ENCODE measurements at places on chromosomes 6 and 20.

DNA sequence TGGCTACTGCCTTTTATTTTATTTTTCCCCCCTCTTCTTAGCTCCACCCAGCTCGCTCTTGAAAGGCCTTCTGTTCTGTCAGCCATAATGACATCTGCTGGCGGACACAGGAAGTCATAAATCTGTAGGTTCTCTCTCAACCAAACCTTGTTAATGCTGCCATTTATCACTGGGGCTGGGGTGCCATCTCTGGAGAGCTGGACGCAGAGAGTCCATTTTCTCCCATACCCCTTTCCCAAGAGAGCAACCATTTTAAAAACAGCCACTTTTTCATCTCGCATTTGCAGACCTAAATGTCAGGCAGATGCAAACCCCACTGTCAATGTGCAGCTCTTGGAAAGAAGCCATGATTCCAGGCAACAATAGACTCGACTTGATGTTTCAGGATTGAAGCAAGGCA, 13.0 kb upstream of the TSHZ2 start:
- DNase-seq = no peak

- no peak for DNase-seq
Measured at GRCh38 chr6:15264412-15264811, 18.5 kb downstream of the JARID2 start.

DNA sequence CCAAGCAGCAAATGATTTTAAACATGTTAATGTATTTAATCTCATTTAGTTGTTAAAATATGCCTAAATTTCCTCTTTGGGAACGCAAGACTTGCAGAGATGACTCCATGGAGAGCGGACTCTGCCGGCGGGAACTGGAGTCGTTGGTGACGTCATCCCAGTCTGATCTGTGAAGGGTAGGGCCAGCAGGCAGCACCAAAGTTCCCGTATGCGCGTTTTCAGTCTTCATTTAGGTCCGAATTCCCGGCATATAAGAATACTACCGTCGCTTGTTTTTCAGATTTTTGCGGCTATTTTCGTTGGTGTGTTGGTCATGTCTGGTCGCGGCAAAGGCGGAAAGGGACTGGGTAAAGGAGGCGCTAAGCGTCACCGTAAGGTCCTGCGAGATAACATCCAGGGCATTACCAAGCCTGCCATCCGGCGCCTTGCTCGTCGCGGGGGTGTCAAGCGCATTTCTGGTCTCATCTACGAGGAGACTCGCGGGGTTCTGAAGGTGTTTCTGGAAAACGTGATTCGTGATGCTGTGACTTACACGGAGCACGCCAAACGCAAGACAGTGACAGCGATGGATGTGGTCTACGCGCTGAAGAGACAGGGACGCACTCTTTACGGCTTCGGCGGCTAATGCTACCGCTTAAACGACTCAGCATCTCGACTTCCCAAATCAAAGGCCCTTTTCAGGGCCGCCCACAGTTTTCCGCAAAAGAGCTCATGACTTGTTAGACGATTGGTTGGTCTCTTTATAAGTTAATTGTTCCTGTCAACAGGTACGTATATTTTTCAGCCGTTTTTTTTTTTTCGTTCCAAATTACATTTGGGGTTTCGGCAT, 117.3 kb downstream of the HFE start:
- DNase-seq = peak; percentile 96

GRCh38 chr6:16972535-16972934, 129.3 kb upstream of the STMND1 start:
- DNase-seq = no peak

DNA sequence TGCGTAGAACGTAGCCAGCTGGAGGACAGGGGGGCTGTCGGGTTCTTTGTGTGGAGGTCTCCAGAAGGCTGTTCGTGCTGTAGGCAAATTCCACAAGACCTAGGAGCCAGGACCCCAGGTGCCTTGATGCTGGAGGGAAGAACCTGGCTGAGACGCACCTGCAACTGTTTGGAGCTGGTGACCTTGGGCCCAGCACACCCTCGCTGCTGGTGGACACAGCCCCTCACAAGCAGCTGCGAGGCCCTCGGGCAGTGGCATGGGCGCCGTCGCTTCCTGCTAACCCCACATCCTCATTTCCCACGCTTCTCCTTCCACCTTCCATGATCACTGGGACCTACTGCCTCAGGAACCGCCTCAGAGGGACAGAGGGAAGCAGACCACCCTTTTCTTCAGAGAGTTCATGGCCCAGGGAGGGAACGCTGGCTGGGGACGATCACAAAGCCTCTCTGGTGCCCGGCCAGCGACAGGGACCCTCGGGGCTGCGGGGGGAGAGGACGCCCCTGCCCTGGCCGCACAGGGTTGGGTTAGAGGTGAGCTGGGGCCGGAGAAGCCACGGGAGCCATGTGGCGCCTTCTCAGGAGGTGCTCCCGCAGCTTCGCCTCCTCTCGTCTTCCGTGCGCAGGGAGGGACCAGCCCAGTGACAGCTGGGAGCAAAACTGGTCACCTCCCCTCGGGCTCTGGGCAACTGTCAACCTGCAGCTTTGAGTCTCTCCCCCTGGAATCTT, 18.4 kb downstream of the DLL1 start:
- DNase-seq = no peak

DNA sequence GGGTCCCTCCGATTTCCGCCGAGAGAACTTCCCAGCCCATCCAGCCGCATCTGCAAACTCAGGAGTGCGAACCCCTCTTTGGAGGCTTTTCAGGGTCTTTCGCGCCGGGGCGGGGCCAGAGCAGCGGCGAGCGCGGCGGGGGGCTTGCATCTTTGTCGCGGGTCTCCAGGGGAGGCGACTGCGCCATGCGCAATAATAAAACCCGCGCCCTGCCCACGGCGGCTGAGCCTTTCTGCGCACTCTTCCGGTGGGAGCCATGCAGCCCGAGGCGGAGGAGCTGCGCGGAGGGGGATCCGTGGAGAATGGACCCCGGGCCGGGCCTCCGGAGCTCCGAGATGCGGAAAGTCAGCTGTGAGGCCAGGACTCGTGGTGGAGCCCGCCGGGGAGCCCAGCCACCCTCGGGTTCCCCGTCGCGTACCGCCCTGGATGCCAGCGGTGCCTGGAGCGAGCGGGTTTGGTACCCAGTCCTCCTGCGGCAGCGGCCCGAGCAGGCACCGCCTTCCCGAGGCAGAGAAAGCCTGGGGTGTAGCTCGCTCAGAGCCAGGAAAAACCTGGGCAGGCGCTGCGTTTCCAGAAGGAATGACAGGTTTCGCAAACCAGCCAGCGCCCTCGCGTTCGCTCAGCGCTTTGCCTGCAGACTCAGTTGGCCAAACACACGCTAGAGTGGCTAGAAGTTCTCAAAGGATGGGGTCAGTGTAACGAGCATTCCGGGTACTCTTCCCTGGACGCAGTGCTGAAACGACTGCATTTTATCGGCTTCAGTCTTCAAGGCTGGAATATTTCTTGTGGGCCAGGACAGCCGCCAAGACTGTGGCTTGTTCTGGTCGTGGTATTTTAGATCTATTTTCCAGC, 1.2 kb downstream of the AKAP12 start:
- no peak for DNase-seq

GRCh38 chr6:1263850-1264377, 48.0 kb upstream of the FOXQ1 start:
- DNase-seq = no peak

- no peak for DNase-seq
Measured at GRCh38 chr6:34093854-34094430, 51.9 kb downstream of the GRM4 start.

GRCh38 chr6:134795691-134796090, 154.2 kb downstream of the ALDH8A1 start:
- no peak for DNase-seq

- DNase-seq = no peak
Measured at GRCh38 chr6:127483399-127484055, 24.3 kb upstream of the KIAA0408 start.

- no peak for DNase-seq
Measured at GRCh38 chr6:145277358-145278086, 457.8 kb downstream of the EPM2A start.

DNA sequence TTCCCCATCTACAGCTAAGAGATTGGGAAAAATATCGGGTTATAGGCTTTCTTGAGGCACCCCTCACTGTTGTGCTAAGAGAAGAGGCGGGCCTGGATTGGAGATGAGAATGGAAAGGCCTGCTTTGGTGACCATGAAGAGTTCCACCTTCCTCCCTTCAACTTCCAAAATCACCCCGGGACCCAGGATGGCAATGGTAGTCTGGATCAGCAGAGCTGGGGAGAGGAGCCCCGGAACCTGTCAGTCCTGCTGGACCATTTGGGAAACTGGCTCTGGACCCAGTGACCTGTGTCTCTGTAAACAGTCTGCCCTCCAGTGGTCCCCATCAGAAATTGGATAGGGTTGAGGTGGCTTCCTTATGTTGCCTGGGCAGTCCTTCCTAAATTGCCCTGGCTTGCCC, 1085.6 kb downstream of the KHDRBS2 start:
- DNase-seq = no peak

DNA sequence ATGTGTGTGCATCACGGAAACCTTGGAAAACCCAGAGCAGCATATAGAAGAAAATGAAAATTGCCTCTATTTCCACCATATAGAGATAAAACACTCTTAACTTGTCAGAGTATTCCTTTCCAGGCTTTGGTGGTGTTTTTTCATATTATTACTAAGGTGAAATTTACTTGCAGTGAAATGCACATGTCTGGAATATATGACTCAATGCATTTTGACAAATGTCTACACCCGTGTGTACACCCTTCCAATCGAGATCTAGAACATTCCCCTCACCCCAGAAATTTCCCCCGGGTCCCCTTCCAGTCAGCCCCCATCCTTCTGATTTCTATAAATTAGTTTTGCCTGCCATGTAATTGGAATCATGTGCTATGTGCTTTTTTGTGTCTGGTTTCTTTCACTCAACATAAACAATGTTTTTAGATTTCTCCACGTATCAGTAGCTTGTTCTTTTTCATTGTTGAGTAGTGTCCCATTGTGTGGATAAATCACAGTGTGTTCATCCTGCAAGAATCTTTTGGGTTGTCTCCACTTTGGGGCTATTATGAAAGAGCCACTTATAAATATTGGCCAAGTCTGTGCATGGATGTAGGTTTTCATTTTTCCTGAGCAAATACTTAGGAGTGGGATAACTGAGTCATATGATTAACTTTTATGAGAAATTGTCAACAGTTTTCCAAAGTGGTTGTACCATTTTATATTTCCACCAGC, 19.9 kb upstream of the PREX1 start:
- DNase-seq = no peak

DNA sequence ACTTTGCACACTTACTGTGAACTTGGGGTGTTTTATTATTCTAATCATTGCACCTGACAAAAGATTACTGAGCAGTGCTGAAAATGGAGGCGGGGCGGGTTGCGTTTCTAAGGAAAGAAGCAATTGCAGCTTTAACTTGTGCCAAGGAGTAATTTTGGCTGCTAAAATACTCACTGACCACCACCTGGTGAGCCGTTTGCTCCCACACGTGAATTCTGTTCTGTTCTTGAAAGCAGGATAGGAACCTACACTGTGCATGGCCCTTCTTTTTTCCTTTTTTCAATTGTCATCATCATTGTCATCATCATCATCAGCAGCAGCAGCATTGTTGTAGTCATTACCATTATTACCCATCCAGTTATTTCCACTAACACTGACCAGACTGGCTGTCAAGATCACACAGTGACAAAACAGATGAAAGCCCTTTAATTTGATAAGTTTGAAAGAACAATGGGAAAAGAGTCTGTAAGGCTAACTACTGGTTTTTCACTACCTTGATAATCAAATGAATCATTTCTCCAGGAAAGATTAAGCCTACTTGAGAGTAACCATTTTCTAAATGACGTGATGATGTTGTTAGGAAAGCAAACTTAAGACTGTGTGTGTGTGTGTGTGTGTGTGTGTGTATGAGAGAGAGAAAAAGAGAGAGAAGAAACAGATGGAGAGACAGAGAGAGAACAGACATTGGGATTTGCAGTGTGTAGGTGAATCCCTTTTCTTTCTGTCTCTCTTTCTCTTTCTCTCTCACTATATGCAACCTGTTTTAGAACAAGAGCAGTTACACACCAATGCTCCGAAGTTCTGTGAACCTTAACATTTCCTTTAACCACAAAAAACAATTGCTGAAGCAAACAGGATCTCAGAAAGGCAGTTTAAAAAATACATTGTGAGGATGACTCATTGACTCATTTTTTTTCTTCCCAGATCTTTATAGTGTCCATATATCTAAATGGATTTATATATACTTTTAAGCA, 3.8 kb downstream of the RIPOR2 start:
- DNase-seq = no peak

- DNase-seq = no peak
Measured at GRCh38 chr6:116405652-116406356, 35.1 kb downstream of the DSE start.

GRCh38 chr6:10441004-10441654, 26.3 kb upstream of the TFAP2A start:
- no peak for DNase-seq

All from GDM1 (cell line).